ENCODE measurements at places on chromosomes 2 and 18.
A peak's percentile ranks its signal among the peaks of the same experiment; 100 is the strongest.

- no peak for DNase-seq
Measured at GRCh38 chr2:239355139-239355538, 45.7 kb downstream of the HDAC4 start.

GRCh38 chr2:10407841-10408648 lies 40.1 kb downstream of the ODC1 start:
- DNase-seq, result peak; percentile 14

DNA sequence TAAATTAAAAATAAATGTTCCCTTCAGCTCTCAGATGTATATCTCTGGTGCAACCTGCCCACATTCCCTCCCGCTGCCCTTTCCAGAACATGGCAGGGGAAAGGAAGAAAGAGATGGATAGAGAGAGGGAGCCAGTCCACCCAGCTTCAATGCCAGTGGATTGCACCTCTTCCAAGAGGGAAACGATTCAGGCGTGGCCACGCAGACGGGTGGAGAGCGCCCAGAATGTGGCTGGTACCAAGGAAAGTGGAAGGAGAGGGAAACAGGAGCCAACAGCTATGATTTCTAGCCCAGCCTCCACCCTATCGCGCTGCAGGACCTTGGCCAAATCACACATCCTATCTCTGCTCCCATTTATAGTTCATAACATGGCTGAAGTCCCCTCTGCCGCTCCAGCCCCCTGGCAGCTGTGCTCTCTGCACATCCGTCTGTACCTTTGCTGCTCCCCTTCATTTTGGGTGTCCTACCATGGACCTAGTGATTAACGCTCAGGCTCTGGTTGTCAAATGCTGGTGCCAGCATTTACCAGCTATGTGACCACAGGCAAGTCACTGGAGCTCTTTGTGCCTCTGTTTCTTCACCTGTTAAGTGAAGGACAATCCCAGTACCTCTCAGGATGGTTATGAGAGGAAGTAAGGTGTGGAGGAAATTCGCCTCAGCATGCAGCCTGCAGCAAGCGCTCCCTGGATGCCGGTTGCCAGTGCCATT lies 66.5 kb downstream of the SFXN5 start:
- no peak for DNase-seq

GRCh38 chr2:134138115-134138514 lies 115.8 kb upstream of the MGAT5 start:
- no peak for DNase-seq

GRCh38 chr2:111178730-111179405 lies 58.2 kb downstream of the BCL2L11 start:
- no peak for DNase-seq

- no peak for DNase-seq
Measured at GRCh38 chr2:241990466-241990865, 120.9 kb downstream of the RTP5 start.

GRCh38 chr2:96815326-96816126 lies 542 bp upstream of the CNNM3 start:
- no peak for DNase-seq

DNA sequence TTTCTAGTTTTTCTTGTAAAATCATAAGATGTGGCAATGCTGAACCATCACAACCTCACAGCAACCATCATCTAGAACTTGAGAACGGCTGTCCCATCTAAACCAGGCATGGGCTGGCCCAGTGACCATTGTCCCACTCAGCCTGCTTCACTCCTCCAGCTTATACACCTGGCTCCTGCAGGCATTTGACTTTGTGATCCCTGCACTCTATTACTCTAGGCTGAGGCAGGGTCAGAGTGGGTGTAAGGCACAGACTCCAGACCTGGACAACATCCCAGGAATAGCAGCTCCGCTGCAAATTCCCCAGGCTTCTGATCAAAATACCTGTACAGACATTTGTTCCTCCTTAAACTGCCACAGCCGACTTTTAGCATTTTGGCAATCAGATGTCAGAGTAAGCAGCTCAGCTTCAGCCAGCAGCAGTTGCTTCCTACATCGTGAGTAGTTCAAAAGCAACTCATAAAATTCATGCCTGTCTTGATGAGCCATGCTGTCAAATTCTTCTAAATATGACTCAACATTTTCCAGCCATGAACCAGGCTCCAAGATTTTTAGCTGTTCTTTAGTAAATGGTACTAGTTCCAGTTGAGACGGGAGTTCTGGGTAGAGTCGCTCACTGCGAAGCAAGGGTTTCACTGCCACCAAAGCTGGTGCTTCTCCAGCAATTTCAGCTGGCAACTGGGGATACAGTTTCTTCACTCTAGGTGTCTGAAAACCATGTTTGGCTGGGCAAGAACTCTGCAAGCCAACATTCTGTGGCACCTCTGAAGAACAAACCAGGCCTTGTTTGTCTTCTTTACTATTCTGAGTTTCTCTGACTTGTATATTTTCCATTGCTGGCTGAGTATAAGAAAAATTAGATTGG lies 12.8 kb downstream of the EPG5 start:
- DNase-seq, result no peak

Data from stimulated activated CD4-positive, alpha-beta T cell treated with anti-CD3 and anti-CD28 coated beads, Interleukin-1b, Interleukin-23, amount 100 ng/mL, for 1 hour (primary cell).